ENCODE measurements at places on chromosomes 7 and 10.

DNA sequence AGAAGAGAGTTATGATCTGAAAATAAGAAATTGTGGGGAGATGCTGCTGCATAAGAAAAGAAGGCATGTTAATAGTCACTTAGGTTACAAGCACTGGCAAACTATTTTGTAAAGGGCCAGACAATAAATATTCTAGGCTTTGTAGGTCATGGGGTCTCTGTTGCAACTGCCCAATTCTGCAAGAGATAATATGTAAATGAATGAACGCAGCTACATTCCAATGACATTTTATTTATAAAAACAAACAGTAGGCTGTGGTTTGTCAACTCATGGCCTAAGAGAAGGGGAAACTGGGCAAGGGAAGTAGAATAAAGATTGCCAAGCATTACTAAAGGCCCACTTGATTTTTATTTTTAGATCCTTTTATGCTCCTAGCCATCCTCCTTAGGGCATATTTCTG lies 133.1 kb downstream of the RAPGEF5 start:
- no peak for DNase-seq

- no peak for DNase-seq
Measured at GRCh38 chr10:29857843-29858701, 201.3 kb downstream of the JCAD start.

- DNase-seq, result no peak
Measured at GRCh38 chr10:36181426-36182178, 539.5 kb upstream of the FZD8 start.

- DNase-seq, result no peak
Measured at GRCh38 chr7:127781081-127781480, 129.1 kb downstream of the SND1 start.

- no peak for DNase-seq
Measured at GRCh38 chr7:7665031-7665430, 24.5 kb downstream of the UMAD1 start.

- no peak for DNase-seq
Measured at GRCh38 chr10:47031901-47032465, 120.8 kb downstream of the PTPN20 start.

DNA sequence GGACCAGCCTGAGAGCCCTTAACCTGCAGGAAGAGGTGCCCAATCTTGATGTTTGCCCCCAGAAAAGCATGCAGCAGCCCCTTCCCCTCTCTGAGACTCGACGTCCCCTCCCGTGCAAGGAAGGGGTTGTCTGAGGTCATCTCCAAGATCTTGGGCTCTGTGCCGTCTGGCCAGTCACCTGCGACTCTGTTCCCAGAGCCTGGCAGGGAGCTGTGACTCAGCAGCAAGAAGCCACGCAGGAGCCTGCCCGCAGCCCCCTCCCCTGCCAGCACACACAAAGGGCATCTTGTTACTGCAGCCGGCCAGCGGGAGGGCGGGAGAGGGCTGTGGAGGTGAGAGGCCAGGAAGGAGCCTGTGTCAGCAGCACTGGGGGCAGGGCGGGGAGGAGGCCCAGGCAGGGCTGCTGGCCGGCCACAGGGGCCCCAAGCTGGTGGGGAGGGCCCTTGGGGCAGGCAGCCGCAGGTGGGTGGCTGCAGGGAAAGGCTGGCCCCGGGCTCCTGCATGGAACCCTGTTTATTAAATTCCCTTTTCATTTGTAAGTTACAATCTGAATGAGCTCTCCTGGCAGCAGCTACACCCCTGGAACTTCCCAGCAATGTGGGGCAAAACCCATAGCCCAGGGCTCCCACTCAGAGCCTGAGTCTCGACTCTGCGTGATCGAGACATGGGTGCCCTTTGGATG lies 103.7 kb upstream of the ZMIZ1 start:
- no peak for DNase-seq

DNA sequence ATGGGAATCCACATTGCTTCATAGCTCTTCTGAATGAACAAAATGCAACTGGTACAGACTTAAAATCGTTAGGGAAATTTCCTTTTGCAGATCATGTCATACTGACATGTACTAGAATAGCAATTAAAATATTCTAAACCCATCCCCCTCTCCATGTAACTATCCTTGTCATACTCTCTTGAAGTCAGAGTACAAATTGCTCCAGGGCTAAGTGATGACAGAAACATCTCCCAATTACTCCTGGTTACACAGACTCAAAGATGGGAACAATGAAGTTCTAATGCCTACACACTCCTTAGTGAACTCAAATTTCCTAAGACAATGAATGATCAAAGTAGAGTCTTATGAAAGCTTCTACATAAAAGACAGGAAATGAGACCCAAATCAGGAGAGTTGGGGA lies 87.2 kb downstream of the PDE1C start:
- DNase-seq, result no peak

GRCh38 chr7:101518336-101518735 lies 110.8 kb downstream of the MYL10 start:
- no peak for DNase-seq

- no peak for DNase-seq
Measured at GRCh38 chr7:83204715-83205114, 42.0 kb upstream of the PCLO start.

GRCh38 chr7:114911411-114911810 lies 10.5 kb upstream of the MDFIC start:
- no peak for DNase-seq

DNA sequence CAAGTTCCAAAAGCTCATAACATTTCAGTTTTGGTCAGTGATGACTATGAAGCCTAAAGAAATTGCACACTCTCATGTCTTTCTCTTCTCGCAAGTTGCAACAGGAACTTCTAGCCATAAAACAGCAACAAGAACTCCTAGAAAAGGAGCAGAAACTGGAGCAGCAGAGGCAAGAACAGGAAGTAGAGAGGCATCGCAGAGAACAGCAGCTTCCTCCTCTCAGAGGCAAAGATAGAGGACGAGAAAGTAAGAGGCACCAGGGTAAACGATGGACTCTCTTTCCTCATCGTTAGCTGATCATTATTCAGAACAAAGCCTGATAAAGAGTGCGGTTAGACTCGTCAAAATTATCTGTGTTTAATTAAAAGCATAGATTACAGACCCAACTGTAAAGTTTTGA lies 94.7 kb downstream of the HDAC9 start:
- DNase-seq, result no peak

GRCh38 chr10:71475243-71475871 lies 78.6 kb downstream of the CDH23 start:
- DNase-seq, result no peak

- DNase-seq, result no peak
Measured at GRCh38 chr10:118563373-118563890, 32.0 kb downstream of the PRLHR start.

DNA sequence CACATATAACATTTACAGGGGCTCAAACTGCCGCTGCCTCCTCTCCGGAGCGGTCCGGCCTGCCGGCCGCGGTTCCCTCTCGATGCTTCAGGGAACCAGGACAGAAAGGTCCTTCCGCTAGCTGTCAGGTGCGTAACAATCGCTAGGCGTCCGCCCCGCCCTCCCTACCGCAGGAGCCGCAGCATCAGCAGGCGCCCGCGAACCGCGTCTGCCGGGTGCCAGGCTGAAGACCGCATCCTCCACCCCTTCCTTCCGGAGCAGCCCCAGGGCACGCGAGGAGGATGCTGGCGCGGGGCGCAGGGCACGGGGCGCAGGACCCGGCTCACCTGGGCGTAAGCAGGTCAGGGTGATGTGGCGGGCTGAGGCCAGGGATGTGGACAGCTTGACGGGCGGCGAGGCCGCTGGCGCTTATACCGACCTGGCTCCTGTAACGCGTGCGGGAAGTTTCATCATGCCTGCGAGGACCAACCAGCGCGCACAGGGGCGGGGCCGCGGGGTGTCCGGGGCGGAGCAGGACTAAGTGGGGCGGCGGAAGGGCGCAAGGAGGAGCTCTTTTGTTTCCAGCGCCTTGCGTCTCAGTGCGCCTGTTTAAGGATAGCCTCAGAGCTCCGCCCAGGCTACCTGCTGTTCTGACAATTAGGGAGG lies at the start of gene ASNS:
ASNS (minus strand) TSS at position 384 of the 645 bp plus-strand sequence. CDS start 3,252 bp downstream, outside the sequence.
- DNase-seq, result peak; percentile 82

DNA sequence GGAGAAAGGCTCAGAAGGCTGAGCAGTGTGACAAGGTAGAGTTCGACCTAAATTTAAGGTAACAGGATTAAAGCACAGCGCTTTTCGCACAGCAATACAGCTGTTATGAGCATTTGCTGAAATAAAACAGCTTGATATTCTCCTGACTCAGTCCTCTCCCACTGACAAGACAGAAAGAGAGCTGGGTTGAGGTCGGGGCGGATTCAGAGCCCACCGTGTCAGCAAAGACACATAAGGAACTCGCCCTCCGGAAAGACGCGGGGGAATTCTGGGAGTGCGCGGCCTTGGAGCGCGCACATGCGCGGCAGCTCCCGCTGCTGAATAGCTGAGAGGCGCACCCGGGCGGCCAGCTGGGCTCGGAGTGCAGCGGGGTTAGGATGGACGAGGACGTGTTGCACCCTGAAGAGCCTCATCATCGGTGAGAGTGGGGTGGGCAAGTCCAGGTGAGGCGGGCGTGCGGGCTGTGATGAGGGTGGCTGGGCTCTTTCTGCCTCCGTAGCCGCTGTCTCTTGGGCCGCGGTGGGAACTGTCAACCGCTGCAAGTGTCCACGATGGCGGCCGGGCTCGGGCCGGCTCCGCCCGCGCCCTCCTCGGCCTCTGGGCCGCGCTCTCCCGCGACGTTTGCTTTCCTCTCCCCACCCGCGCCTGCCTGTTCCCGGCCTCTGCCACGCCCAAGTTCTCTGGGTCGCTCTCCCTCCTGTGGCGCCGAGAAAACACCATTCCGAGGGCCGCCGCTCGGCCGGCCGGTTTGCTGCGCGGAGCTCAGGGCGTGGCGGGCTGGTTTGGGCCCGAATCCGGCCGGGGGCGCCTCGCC lies 120.6 kb downstream of the LYZL1 start:
- DNase-seq, result peak; percentile 11

GRCh38 chr10:110870823-110871297 lies 868 bp upstream of the PDCD4 start:
- no peak for DNase-seq

- DNase-seq, result no peak
Measured at GRCh38 chr7:39507866-39508551, 58.2 kb upstream of the YAE1 start.

DNA sequence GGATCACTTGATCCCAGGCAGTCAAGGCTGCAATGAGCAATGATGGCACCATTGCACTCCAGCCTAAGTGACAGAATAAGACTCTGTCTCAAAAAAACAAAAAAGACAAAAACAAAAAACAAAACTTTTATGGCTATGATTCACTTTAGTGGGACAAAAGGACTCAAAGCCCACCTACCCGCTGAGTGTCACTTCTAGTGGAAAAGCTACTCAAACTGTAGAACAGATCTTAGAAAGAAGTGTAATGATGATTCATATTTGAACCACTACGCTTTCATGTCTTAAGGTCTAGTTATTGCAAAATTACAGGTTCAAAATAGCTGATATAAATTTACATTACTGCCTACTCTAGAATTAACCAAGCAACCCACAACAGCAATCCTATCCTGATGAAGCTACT lies 47.1 kb upstream of the OTUD1 start:
- no peak for DNase-seq

GRCh38 chr10:88417387-88418030 lies 165.6 kb downstream of the RNLS start:
- no peak for DNase-seq

DNA sequence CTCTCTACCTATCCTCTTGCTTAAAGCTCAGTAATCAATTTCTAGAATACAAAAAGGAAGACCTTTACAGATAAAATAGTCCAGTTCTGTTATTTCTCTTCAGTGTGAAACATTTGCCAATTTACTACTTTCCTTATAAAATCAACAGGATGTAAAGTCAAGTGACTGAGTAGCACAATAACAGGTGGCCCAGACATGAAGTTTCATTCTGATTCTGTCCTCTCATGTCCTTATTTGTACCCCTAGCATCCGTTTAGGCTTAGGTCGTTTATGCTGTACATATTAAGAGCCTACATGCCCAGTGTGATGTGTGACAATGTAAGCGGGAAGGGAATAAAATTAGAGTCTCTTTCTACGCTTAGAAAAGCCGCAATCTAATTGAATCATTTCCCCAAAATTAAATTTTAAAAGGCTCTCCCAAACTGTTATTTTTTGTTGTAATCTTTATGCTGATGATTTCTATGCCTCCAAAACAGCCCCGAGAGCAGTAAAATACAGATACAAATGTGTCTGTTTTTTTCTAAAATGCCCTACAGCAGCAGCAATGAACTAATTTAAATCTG lies 29.1 kb downstream of the EPC1 start:
- no peak for DNase-seq

GRCh38 chr7:94190599-94191061 lies 186.5 kb upstream of the BET1 start:
- no peak for DNase-seq

- no peak for DNase-seq
Measured at GRCh38 chr7:37074370-37074769, 350.1 kb upstream of the AOAH start.

DNA sequence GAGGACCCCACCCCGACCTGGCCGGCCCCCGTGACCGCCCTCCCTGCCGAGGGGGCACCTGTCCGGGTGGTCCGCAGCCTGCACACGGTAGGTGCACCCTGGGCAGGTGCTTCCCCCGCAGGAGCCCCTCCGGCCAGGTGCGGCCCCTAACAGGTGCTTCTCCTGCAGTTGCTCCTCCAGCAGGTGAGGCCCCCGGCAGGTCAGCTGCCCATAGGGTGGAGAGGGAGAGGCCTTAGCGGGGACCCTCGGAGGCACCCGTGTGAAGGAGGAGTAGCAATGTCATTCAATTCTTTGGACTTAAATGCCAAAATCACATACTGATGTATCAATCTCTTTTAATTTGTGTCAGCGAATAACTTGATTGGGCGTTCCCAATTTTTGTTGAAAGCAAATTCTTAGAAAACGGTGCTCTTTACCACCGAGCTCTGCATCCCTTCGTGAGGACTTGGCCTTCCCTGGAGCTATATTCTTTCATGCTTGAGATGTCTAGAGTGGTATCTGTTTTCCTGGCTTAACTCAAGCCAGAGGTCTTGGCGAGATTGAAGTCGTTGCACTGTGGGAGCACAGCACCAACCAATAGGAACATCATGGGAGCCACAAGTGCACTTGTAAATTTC lies 738 bp upstream of the NCAPG2 start:
- no peak for DNase-seq

GRCh38 chr7:1418505-1419309 lies 40.6 kb downstream of the MICALL2 start:
- no peak for DNase-seq

DNA sequence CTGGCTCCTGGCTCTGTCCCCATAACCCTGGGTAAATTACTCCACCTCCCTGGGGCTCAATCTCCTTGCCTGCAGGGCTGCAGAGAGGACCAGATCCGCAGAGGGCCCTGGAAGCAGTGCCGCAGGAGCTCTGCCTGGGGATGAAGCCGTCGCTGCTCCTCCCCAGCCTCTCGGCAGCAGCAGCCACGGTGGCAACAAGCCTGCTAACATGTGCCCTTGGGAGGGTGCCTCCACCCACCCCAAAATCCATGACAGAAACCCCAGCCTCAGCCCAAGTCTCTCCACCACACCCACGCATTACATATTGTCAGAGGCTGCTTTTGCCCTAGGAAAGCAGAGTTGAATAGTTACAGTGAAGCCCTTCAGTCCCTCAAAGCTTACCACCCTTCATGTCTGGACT lies 486.4 kb upstream of the FOXK1 start:
- no peak for DNase-seq

Measured in stimulated activated CD8-positive, alpha-beta memory T cell treated with anti-CD3 and anti-CD28 coated beads, Interleukin-4, amount 100 ng/mL, for 4 hours (primary cell).